ENCODE measurements at places on chromosomes 13 and 19.

DNA sequence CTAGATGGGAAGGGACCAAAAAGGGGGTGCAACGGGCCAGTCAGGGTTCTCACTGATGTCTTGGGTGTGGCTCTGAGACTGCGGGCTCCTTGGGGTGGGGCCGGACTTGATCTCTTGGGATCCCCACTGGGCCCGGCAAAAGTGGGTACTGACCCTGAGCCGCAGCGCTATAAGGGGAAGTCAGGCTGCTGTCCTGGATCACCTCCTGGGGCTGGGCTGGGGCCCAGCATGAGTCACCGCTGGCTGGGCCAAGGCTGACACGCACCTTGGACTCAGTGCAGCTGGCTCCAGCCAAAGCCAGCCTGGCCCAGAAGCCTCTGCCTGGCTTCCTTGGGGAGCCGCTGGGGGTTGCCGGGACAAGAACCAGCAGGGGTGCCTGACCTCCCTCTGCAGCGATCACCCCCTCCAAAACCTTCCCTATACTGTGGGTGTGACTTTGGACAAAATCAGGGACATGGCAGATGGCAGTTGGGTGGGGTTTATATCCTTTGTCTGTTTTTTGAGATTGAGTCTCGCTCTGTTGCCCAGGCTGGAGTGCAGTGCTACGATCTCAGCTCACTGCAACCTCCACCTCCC is 617 bp upstream of the IQCN start:
- no peak for DNase-seq

- no peak for DNase-seq
Observed at GRCh38 chr13:94414708-94415107, 64.8 kb downstream of the DCT start.

- no peak for DNase-seq
Observed at GRCh38 chr13:111339366-111340143, 19.1 kb downstream of the TEX29 start.

DNA sequence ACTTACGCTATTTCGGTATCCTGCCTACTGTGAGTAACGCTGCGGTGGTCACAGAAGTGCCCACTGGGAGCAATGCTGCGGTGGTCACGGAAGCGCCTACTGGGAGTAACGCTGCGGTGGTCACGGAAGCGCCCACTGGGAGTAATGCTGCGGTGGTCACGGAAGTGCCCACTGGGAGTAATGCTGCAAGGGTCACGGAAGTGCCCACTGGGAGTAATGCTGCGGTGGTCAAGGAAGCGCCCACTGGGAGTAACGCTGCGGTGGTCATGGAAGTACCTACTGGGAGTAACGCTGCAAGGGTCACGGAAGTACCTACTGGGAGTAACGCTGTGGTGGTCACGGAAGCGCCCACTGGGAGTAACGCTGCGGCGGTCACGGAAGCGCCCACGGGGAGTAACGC is 52.1 kb upstream of the SOX1 start:
- no peak for DNase-seq

DNA sequence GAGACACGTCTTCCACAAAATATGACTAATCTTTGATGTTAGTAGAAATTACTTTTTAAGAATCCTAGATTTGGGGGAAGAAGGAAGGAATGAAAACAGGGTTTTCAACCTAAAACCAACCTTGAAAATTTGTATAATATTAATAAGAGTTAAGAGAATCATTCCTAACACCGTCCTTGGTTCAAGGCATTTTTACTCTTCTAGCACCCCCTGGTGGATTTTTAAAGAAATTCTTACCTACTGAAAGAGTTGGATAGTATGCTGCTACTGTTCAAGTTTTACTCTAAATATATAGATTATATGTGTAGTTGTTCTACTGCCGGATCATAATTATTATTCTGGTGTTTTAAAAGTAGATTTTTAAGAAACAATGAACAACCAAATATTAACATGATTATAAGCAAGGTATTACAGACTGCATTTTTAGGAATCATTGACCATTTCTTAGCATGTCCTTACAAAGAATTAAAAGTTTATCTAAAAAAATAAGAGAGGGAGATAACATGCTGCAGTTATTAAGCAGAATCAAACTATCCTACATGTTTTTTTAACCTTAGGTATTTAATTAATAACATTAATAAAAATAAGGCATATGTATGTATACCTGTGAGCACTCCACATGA is 7.4 kb upstream of the SLITRK6 start:
- DNase-seq = no peak

DNA sequence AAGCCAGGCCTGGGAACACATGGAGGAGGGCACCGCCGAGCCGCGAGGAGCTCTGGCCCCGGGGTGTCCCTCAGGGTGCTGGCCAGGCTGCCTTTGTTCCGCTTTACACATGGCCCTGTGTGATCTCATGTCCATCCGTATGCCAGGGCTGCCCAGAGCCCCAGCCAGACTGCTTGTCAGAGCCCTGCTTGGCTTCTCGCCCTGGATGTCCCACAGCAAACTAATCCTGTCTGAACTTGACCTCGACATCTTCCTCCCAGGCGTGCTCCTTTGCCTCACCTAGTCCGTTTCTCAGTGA is 14.3 kb downstream of the BCKDHA start:
- DNase-seq = no peak

GRCh38 chr13:104460554-104460953 is 1394.3 kb upstream of the SLC10A2 start:
- DNase-seq = no peak

DNA sequence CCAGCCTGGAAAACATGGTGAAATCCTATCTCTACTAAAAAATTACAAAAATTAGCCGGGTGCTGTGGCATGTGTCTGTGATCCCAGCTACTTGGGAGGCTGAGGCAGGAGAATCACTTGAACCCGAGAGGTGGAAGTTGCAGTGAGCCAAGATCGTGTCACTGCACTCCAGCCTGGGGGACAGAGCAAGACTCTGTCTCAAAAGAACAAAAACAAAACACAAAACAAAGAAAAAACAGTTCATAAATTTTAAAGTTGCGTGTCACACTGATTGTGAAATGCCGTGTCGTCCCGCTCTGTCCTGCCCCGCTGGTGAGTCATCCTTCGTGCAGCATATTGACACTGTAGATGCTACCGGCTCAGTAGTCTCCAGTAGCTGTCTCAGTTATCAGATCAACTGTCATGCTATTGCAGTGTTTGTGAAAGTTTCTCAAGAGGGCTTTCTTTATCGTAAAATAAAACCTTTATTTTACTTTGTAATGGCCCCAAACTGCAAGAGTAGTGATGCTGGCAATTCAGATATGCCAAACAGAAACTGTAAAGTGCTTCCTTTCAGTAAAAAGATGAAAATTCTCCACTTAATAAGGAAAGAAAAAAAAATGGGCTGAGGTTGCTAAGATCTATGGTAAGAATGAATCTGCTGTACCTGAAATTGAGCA is 36.4 kb upstream of the IGFL1 start:
- no peak for DNase-seq

DNA sequence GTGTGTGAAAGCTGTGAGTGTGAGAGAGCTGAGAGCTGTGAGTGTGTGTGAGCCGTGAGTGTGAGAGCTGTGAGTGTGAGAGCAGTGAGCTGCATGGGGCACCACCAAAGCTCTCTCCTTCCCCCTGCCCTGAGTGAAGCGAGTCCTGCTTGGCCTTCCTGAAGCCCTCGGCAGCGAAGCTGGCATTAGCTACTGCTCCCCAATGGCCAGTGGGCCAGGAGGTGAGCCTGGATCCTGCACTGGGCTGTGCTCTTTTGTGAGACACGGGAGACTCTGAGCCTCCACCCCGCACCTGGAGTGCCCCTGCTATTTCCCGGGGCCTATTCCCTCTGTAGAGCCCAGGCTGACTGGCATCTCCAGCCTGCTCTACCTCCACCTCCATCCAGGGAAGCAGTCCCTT is 51.5 kb downstream of the HSPH1 start:
- no peak for DNase-seq
